Left ventricle myocardium inferior (tissue), 1 donor: ENCODE measurements at places on chromosomes 1 and 21. TPM values are rescaled to one million over a fixed set of nuclear protein-coding genes. Genes with fewer than 3 reads are reported as not detected.

DNA sequence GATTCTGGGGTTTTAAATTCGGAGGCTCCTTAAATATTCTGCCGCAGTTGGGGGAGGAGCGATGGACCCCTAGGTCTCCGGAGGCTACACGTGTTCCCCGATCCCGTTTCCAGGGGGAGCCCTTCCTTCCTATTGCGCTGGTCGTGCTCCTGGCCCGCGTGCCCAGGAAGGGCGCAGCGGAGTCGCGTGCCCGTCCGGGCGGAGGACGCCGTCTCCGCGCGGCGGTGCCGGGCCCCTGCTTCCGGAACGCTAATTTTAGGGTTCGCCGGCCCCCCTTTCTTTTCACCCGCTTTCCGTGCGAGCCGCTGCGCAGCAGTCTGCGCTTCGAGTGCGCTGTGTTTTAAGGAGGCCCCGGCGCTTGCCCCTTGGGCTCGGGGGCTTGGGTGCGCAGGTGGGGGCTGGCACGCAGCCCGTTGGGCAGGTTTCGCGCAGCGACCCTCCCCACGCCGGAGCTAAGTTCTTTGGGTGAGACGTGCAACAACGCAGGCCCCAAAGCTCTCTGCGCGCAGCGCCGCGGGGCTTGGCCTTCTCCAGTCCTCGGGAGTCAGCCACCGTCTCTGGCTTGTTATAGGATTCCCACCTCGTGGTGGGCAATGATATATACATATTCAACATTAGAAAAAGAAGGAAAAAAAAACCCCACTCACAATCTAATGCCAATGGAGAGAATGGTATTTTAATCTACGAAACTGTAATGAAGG, 43.5 kb upstream of the DNAJC6 start:
- peak overlapping the region; percentile 79 for H3K4me3 ChIP-seq
- no peaks in the 10 kb centered on the region for H3K36me3 ChIP-seq
- H3K27ac ChIP-seq = peak overlapping the region; percentile 83
- peaks cover 25% of the 10 kb centered on the region for H3K4me1 ChIP-seq

- H3K36me3 ChIP-seq = no peaks in the 10 kb centered on the region
- no peak overlapping the region for H3K4me3 ChIP-seq
- no peak overlapping the region for H3K27ac ChIP-seq
- no peaks in the 10 kb centered on the region for H3K27me3 ChIP-seq
- DNase-seq = no peak
Observed at GRCh38 chr1:86926883-86927282, 12.4 kb downstream of the HS2ST1 start.

Gene NLRP3
- total RNA-seq = 0.66 TPM

Gene CELA2B
- not detected for total RNA-seq

GRCh38 chr1:55803429-55803828, 588.3 kb upstream of the USP24 start:
- no peaks in the 10 kb centered on the region for H3K4me1 ChIP-seq
- H3K27me3 ChIP-seq = no peaks in the 10 kb centered on the region
- H3K27ac ChIP-seq = no peak overlapping the region
- no peak for DNase-seq
- H3K36me3 ChIP-seq = no peaks in the 10 kb centered on the region
- no peak overlapping the region for H3K4me3 ChIP-seq

DNA sequence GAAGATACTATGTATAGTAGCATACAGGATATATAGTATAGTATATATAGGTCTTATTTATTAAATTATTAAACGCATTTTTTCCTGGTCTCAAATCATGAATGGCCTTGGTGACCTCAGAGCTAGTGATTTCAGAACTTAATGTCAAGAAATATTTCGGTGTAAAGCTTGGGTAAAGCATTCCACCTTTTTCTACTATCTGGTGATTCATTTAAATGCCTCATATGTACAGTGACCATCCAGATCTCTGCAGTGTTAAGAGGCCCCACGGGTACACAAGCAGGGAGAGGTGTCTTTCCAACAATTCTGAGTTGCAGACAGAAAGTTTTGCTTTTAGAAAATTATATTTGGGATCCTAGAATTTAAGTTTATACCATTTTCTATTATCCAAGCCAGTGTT, 626.5 kb downstream of the PTPRC start:
- no peaks in the 10 kb centered on the region for H3K4me1 ChIP-seq
- H3K27ac ChIP-seq = no peak overlapping the region
- no peaks in the 10 kb centered on the region for H3K36me3 ChIP-seq
- H3K4me3 ChIP-seq = no peak overlapping the region

DNA sequence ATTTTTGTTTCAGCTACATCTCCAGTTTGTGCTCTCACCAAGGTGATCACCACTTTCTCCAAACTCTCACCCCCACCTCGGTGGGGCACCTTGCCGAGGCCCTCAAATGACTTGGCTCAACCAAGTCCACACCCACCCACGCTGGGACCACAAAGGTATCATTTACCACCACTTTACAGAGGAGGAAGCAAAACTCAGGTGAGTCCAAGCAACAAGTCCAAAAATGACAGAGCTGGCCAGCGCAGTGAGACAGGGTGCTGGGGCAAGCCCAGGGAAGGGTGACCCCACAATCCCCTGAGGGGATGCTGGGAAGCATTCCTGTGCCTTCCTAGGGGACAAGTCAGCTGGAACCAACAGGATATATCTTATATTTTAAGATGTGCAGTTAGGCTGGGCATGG, 24.7 kb downstream of the SSBP3 start:
- peaks cover 87% of the 10 kb centered on the region for H3K4me1 ChIP-seq
- H3K27ac ChIP-seq = no peak overlapping the region
- H3K27me3 ChIP-seq = no peaks in the 10 kb centered on the region
- no peaks in the 10 kb centered on the region for H3K36me3 ChIP-seq
- DNase-seq = no peak

DNA sequence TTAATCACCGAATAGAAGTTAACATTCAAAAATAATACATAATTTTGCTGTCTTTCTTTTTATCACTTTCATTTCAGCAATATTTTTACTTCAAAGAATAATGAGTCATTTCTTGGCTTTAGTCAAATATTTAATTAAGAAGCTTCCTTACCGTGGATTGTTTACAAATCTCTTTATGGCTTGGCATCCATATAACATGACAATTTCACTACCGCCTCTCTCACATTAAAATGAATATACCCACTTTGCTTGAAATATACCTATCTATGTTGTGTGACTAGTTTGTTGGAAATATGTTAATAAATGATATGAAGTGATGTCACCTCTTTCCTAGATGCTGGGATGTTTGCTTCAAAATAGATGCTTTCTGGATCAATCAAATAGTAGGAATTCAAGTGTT, 1203.9 kb downstream of the AMY1C start:
- DNase-seq = no peak
- H3K4me3 ChIP-seq = no peak overlapping the region
- no peaks in the 10 kb centered on the region for H3K36me3 ChIP-seq
- no peak overlapping the region for H3K27ac ChIP-seq

Gene RIPPLY3
- not detected for total RNA-seq

DNA sequence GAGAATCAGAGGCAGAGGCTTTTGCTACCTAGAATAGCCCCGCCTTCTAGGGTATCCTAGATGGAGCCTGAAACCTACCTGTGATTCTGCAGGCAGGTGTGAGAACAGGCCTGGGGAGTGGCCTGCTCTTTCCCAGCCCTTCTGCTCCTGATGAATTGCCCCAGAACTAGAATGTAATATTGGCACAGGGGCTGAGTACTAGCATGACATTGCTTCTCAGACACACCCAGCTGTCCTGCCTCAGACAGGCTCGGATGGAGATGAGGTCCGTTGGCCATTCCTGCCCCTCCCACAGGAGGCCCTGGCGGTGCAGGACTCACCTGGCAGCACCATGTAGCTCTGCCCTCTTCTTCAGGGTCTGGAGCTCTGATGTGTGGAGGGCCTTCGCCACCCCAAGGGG, 237.6 kb downstream of the GRIK3 start:
- no peak overlapping the region for H3K27ac ChIP-seq
- H3K36me3 ChIP-seq = no peaks in the 10 kb centered on the region
- DNase-seq = no peak
- no peaks in the 10 kb centered on the region for H3K4me1 ChIP-seq
- H3K27me3 ChIP-seq = peaks cover 69% of the 10 kb centered on the region
- no peak overlapping the region for H3K4me3 ChIP-seq

GRCh38 chr1:232416026-232416568, 213.8 kb downstream of the SIPA1L2 start:
- no peak for DNase-seq
- H3K36me3 ChIP-seq = peaks cover 78% of the 10 kb centered on the region
- peaks cover 10% of the 10 kb centered on the region for H3K4me1 ChIP-seq
- H3K27me3 ChIP-seq = no peaks in the 10 kb centered on the region
- H3K27ac ChIP-seq = no peak overlapping the region

DNA sequence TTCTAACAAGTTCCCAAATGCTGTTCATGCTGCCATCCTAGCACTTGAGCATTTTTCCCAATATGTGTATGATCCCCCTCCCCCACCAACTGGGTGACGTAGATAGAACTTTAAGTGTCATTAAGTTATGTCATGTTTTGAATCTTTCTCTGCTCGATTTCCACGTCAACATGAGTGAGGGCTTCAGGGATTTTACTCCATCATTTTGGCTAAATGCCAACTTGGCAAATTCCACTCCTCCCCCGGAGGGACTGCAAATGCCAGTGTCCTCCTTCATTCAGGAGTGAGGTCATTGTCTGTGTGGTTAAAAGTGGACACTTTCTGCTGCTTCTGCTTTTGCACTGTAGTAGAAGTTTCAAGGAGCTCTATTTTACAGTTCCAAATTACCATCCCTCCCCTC, 201.7 kb downstream of the FGGY start:
- H3K4me1 ChIP-seq = peaks cover 26% of the 10 kb centered on the region
- no peaks in the 10 kb centered on the region for H3K36me3 ChIP-seq
- no peak for DNase-seq
- peak overlapping the region; percentile 35 for H3K4me3 ChIP-seq

GRCh38 chr1:98468111-98468717, 193.3 kb upstream of the SNX7 start:
- no peak overlapping the region for H3K27ac ChIP-seq
- peaks cover 4% of the 10 kb centered on the region for H3K27me3 ChIP-seq
- H3K4me1 ChIP-seq = no peaks in the 10 kb centered on the region
- no peaks in the 10 kb centered on the region for H3K36me3 ChIP-seq
- DNase-seq = no peak

DNA sequence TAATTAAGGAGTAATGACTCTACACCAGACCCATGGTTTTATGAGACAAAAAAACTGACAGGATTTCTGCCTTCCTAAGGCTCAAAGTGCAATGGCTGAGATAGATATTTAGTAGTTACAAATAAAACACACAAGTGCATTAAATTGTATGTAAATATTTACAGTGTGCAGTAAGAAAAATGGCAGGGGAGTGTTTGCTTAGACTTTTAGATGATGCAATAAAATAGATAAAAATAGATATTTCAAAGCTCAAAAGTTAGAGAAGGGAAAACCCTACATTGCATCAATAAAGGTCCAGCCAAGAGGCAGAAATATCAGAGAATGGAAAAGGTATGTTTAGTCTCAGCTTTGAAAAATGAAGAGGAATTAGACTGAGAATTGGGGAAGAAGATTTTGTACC, 226.3 kb upstream of the FGGY start:
- peaks cover 7% of the 10 kb centered on the region for H3K4me1 ChIP-seq
- no peak overlapping the region for H3K4me3 ChIP-seq
- H3K36me3 ChIP-seq = no peaks in the 10 kb centered on the region
- no peak for DNase-seq

- H3K4me3 ChIP-seq = no peak overlapping the region
- no peaks in the 10 kb centered on the region for H3K36me3 ChIP-seq
- no peak overlapping the region for H3K27ac ChIP-seq
- peak; percentile 77 for DNase-seq
Observed at GRCh38 chr21:36927719-36928117, 38.8 kb downstream of the HLCS start.

DNA sequence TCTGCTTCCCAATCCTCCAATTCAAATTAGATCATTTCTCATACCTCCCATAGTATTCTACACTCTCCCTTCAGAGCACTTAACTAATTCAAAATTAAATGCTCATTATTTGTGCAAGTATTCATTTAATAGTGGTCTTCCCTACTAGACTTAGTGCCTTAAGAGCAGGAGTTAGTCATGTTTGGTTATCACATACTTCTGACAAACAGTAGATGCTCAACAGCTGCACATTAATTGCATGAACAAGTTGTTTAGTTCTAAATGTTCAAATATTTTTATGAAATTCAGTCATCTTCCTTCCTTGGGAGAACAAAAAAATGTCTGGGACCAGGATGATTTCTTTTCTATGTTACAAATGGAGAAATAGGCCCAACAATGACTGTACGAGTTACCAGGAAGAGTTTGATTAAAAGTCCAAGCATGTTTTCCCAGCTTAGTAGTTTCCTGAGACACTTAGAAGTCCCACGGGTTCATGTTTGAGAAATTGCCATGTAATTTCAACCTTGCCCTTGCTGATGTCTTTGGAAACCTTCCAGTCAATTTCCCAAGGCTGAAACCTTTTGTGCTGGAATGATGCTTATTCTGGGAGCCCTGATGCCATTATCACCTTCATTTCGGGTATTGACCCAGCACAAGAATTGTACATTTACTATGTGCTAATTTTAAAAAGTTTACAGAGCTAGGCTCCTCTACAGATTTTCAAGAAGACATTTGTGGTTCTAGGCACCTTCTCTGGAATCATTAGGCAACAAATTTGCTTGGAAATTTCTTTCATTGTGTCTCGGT, 437.9 kb upstream of the PLXNA2 start:
- no peaks in the 10 kb centered on the region for H3K36me3 ChIP-seq
- no peaks in the 10 kb centered on the region for H3K27me3 ChIP-seq
- no peak overlapping the region for H3K4me3 ChIP-seq

DNA sequence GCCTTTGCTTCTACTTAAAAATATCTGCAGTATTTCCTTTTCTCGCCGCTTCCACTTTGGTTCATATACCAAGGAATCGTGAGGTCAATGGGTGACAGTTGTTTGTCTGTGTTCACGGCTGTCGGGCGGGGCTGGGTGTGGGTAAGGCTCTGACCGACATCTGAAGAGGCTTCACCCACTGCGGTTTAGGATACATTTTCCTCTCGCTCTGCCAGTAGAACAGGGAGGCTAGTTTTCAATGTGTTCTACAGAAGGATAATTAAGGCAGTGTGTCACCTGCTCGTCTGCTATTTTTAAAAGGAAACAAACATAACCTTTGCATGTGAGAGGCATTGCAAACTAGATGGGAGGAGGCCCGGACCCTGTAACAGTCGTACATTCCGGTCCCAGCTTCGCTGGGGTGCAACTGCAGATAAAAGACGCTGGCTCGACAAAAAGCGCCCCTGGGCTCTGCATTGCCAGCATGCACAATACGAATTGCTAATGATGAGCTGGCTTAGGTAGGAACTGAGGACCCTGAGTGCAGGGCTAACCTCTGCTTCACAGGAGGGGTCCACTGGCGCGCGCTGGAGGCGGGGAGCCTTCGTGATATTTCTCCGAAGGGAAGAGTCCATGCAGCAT, 8.5 kb upstream of the ERG start:
- peak; percentile 31 for DNase-seq
- H3K36me3 ChIP-seq = no peaks in the 10 kb centered on the region
- H3K27me3 ChIP-seq = no peaks in the 10 kb centered on the region
- peak overlapping the region; percentile 30 for H3K4me3 ChIP-seq
- peaks cover 29% of the 10 kb centered on the region for H3K4me1 ChIP-seq

Gene HTR6
- not detected for total RNA-seq
